ENCODE measurements at places on chromosomes 6 and 20.

DNA sequence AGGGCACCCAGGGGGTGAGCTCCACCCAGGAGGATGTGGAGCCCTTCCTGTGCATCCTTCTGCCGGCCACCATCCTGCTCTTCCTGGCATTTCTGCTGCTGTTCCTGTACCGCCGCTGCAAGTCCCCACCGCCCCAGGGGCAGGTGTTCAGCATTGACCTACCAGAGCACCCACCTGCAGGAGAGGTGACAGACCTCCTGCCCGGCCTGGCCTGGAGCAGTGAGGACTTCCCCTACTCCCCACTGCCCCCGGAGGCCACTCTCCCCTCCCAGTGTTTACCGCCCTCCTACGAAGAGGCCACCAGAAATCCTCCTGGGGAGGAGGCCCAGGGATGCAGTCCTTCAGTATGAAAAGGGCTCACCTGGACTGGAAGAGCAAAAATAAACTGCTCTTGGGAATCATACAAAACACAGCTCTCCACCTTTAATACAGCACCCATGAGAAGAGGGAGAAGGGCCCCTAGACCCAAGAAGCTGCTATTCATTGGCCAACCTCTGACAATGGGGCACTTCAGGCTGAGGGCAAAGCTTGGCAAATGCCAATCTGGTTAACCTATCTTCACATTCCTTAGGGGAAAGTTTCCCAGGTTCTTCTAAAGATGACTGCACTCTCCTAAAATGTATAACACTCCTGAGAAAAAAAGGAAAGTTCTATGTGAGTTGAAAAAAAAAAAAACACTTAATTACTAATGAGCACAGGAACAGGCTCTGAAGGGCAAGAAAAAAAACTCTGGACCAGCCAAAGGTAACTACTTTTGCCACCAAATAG, 5.0 kb downstream of the SMIM28 start:
- DNase-seq = no peak

GRCh38 chr20:6651016-6651415, 116.5 kb upstream of the BMP2 start:
- DNase-seq = no peak

DNA sequence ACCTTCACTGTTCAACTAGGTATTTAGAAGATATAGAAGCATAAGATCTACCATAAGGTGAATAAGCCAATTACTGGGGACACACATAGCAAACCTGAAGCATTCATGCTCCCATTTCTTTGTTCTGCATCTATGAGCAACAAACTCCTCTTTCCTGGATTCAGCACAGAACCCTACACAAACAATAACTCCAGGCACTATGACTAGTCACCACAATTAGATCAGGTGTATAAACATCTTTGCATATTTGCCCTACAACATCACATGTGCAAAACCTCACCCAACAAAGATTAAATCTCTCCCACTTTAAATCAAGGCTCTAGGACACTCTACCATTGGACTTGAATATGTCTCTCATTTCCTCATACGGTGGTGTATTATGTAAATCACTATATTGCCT, 652.3 kb downstream of the EPHA7 start:
- no peak for DNase-seq

DNA sequence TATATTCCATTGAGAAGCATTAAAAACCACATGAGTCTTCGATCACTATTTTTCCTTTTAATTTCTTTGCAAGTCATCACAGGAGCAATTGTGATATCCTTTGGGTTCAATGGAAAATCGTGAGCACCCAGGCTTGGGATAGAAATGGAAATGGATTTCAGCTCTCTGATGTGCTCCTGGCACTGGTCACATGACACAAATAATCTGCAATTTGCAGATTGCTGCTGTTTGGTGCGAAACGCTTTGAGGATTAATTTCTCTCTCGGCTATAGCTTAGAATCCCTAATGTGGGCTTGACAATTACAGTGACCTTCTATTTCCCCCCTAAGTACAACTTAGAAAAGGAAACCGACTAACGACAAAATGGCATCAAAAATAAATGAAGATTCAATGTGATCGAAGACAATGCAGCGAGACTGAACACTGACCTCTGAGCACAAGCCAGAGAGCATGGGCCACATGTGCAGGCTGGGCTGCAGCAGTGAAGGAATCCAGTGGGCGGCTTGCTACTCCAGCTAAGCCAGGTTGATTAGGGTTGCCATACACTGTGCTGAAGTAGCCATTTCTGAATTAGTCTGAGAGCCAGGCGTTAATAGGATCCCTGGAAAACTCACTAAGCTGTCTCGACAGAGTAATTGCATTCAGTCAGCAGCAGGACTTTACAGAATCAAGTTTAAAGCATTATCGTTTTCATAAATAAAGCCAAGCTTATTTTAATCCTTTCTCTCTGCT, 301.8 kb upstream of the AGPAT4 start:
- DNase-seq = no peak

DNA sequence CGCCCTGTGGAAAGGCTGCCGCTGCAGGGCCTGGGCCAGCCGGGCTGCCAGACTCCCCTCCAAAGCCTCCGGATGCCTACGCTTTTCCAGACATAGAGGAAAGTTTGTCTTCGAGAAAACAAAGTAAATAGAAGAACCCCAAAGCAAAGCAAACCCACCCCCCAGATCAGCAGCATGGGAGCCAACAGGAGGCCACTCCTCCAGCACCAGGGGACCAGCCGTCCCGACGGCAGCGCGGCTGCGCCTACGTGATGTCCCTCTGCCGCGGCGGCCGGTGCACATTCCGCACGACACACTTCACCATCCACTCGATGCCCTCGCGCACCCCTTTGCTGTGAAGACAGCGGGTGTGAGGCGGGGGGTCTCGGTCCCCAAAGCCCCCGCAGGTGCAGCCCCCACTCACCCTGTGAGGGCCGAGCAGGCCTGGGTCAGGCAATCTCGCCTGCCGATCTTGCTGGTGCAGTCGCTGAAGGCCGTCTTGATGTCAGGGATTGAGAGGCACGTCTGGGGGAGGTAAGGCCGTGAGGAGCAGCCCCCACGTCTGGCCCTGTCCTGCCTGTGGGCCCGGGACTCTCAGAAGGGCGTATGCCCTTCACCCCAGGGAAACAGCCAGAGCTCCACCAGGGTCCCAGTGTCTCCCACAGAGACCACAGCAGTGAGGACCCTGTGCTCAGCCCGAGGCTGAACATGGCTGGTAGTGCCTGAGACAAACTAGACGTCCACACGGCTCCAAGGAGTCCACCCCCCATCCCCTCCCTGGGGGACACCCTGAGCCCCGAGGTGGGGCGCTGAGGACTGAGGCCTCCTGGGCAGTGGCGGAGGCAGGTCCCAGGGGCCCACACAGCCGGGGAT, 4.0 kb downstream of the TNFRSF6B start:
- DNase-seq = no peak

DNA sequence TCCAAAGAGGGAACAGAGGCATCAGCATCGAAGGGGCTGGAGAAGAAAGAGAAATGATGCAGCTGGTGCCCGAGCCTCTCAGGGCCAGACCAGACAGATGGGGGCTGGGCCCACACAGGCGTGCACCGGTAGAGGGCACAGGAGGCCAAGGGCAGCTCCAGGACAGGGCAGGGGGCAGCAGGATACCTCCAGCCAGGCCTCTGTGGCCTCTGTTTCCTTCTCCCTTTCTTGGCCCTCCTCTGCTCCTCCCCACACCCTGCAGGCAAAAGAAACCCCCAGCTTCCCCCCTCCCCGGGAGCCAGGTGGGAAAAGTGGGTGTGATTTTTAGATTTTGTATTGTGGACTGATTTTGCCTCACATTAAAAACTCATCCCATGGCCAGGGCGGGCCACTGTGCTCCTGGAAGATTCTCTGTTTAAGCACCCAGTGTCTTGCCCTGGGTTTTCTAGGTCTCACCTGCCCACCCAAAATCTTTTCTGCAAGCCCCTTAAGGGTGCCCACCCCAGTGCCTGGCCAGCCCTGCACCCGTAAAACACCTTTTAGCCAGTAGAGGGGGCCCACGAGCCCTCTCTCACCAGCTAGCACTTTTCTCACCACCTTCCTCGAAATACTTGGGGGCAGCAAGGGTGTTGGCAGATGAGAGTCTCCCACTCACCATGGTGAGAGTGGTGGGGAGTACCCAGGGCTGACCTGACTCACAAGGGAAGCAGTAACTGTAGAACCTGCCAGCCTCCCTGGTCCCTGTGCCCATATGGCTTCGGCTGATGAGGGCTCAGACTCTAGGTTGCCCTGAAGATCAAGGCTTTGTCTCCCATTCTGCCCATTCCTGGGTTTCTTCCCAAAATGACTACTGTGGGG, 35.7 kb upstream of the ID1 start:
- DNase-seq = no peak

- no peak for DNase-seq
Observed at GRCh38 chr6:91023529-91023928, 436.7 kb upstream of the MAP3K7 start.

DNA sequence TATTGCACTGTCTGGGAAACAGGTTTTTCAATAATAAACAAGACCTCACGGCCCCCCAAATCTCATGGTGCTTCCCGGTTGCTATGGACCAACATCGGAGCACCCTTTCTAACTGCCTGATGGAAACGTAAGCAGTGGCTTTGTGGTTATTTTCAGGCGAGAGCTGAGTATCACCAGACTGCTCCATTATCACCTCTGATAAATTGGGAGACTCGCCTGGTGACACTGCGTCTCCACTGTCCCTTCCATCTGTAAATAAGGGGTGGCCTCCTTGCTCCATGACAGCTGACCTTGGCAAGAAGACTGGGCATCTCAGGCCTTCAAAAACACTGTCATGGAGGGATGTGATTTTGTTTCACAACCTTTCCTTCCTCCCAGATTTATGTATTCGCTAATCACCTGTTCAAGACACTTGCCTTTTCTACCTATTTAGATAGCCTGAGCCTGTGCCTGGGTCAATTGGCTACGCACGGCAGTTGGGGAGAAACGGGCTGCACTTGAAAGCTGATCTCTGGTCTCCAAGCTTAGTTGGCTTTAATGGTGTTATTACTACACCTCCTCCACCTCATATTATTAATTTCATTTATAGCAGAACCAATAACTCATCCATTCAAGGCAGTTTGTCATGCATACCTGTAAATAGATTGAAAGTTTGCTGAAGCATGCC, 17.7 kb upstream of the CDH4 start:
- no peak for DNase-seq

GRCh38 chr20:51182571-51182970, 159.7 kb upstream of the KCNG1 start:
- no peak for DNase-seq

- DNase-seq = no peak
Observed at GRCh38 chr6:143375022-143375585, 75.4 kb downstream of the ADAT2 start.

DNA sequence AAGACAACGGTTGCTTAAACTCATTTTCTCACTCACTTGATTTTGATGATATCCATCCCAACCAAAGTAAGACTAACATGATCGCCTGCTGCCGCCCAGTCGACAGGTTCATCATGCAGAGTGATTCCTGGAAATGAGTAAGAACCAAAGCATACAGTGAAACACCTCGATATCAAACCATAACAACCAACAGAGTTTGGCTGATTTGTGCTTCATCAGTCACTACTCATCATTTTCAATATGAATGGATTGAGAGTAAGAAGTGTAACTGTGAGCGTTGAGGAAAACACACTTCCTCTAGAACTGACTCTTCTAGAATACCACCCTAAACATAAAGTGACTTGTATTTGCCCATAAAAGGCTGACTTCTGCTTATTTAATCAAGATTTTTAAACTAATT, 29.2 kb upstream of the ALDH8A1 start:
- no peak for DNase-seq

GRCh38 chr6:36187446-36187845, 9.1 kb upstream of the BRPF3 start:
- DNase-seq = no peak

GRCh38 chr20:64093013-64093503, 8.9 kb upstream of the LKAAEAR1 start:
- DNase-seq = no peak

DNA sequence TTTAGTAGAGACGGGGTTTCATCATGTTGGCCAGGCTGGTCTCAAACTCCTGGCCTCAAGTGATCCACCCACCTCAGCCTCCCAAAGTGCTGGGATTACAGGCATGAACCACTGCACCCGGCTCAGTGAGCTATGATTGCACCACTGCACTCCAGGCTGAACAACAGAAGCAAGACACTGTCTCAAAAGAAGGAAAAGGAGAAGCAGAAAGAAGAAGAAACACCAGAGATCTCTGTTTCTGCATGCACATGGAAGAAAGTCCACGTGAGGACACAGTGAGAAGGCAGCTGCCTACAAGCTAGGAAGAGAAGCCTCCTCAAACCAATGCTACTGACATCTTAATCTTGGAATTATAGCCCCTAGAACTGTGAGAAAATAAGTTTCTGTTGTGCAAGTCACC, 16.0 kb downstream of the ECT2L start:
- no peak for DNase-seq

DNA sequence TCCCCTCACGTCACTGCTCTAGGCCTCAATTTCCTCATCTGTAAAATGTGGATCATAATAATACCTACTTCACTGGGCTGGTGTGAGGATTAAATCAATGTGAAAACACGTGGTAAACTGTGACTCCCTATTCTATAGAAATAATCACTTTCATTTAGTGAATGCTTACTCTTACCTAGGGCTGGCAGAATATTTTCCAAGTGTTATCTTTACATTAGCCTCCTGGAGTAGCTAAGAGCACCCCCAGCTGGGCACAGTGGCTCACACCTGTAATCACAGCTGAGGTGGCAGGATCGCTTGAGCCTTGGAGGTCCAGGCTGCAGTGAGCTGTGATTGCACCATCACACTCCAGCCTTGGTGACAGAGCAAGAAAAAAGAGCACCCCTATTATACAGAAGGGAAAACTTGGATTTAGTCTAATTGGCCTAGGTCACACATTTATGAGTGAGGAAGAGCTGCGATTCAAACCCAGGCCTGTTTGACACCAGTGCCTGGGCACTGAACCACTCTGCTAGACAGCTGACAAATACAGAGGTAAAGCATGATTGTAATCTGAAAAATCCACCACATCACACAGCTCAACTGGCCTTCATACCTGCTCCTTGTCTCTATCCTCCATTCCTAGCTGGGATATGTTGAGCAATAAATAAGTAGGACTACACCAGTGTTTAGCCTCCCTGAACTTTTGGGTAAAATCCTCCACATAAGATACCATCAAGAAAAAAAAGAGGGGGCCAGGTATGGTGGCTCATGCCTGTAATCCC, 1.4 kb upstream of the SNTA1 start:
- DNase-seq = no peak

GRCh38 chr6:119122336-119122735, 43.9 kb upstream of the FAM184A start:
- no peak for DNase-seq

DNA sequence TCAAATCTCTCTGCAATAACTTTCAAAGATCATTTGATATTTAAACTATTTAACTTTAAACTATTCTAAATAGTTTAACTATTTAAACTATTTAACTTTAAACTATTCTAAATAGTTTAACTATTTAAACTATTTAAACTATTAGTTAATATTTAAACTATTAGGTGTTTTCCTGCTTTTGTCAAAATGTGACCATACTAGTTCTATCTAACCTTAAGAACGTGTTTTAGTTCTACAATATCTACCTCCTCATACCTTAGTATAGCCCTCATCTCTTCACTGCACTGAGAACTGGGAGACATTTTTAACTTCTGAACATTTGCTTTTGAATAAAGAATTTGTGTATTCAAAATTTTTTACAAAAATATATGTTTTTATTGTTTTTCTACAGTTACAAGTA, 429.1 kb downstream of the ADGRB3 start:
- no peak for DNase-seq
